ENCODE measurements at places on chromosomes 1 and 21.

GRCh38 chr1:89682611-89683010, 49.7 kb downstream of the LRRC8C start:
- DNase-seq: no peak

GRCh38 chr1:29736582-29737188, 500.4 kb downstream of the PTPRU start:
- no peak for DNase-seq

GRCh38 chr1:60510162-60510561, 436.6 kb upstream of the C1orf87 start:
- DNase-seq: no peak

GRCh38 chr21:25573409-25574206, 33.7 kb downstream of the MRPL39 start:
- peak; percentile 29 for DNase-seq

DNA sequence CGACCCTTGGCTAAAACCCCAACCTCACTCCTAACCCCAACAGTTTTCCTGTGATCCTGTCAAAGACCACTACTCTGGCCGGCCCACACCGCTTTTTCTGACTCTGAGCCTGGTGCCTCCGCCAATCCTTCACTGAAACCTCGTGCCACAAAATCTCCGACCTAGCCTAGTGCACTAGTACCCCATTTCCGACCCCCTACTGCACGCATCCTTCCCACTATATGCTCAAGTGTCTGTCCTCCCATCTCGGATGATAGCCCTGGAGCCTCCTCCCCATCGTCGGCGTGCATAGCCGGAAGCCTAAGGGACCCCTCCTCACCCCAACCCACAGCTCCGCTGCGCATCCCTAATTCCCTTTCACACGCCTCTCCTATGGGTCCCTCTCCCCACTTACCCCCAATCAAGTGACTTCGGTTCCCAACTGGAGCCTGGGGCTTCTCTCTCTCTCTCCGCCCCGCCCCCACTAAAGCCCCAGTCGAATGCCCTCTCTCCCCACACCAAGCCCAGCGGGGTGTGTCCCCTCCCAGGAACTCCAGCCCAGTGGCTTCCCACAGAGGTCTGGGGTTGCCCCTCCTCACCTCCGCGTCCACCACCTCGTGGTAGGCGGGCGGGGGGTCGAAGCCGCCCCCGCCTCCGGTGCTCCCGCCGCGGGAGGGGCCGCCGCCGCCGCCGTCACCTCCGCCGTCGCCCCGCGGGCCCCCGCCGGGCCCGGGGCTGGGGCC, 791 bp downstream of the USP24 start:
- DNase-seq: no peak

DNA sequence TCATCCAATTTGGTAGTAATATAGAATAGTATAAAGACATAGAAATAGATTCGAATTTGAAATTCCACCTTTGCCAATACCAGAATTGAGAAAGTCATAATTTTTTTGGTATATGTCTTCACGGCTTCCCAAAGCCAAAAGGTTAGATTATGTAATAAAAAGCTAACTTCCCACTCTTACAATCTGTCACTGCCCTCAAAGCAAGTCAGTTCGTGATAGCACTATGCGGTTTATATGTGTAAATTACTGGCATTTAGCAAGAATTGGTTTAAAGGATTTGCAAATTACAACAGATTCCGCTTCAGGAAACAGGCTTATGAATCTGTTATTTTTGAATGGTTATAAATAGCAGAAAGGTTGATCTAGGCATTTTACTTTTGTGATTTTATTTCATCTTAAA, 679.4 kb upstream of the ADGRL2 start:
- DNase-seq: no peak

- no peak for DNase-seq
Measured at GRCh38 chr1:43357251-43357650, 1.5 kb upstream of the CDC20 start.

GRCh38 chr1:6652986-6653385, 28.3 kb downstream of the THAP3 start:
- no peak for DNase-seq

GRCh38 chr1:198397208-198397808, 143.2 kb downstream of the ATP6V1G3 start:
- DNase-seq: no peak

GRCh38 chr1:234662148-234662547, 52.2 kb upstream of the IRF2BP2 start:
- no peak for DNase-seq

DNA sequence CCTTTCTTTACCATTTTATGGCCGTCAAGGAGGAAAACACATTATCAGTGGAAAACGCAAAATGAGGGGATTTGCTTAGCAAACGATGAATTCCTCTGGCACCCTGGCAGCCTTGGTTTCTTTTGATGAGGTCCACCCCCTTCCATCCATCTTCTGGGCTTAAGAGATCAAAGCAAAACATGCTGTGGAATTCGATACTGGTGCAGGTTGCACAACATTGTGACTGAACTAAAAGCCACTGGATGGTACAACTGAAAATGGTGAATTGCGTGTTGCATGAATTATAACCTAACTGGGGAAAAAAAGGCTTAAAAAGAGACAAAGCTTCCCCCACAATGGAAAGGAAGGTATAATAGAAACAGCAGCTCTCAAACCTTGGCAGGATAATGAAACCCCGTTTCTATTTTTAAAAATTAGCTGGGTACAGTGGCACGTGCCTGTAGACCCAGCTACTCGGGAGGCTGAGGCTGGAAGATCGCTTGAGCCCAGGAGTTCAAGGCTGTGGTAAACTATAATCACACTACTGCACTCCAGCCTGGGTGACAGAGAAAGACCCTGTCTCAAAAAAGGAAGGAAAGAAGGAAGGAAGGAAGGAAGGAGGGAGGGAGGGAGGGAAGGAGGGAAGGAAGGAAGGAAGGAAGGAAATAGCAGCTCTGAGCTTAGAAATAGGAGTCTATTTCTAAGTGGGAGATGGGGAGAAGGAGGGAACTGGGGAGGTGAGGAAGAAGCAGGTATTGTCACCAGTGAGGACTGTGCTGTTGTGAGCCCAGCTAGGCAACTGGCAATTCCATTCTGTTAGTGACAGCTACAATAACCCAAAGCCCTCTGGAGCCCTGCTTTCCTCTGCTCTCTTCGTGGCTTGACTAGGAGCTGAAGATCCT, 29.0 kb upstream of the LGALS8 start:
- DNase-seq: no peak

- no peak for DNase-seq
Measured at GRCh38 chr1:202291961-202292712, 49.6 kb downstream of the UBE2T start.

DNA sequence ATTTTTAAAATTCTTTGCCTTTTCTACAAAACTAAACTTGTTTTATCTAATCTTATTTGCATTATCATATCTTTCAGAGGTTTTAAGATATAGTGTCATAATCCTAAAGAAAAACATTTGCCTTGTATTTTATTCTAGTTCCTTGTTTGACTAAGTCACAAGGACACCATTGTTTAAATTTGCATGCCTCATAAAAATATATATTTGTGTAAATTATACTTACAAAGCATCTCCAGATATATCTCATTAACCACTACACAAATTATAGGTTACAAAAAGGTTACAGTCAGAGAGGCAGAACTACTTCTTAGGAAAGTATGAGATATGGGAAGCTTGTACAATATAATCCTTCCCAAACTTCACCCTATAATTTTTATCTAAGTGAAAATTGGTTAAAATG, 4.2 kb upstream of the RGS13 start:
- no peak for DNase-seq

- DNase-seq: no peak
Measured at GRCh38 chr1:76059451-76059850, 15.1 kb upstream of the ST6GALNAC3 start.

DNA sequence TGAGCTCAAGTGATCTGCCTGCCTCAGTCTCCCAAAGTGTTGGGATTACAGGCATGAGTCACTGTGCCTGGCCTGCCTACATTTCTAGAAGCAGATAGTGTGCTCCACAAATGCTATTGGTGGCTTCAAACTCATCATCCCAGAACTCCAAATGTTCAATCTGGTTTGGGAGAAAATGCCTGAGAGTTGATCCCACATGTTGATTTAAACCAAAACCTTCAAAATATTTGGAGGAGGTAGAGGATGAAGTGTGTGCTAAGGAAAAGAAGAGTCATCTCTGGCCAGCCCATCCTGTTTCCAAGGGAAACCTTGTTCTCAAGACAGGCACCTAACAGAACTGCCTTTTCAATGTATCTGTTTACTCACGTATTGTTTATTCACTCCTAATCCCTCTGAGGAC, 55.4 kb upstream of the GRHL3 start:
- no peak for DNase-seq

DNA sequence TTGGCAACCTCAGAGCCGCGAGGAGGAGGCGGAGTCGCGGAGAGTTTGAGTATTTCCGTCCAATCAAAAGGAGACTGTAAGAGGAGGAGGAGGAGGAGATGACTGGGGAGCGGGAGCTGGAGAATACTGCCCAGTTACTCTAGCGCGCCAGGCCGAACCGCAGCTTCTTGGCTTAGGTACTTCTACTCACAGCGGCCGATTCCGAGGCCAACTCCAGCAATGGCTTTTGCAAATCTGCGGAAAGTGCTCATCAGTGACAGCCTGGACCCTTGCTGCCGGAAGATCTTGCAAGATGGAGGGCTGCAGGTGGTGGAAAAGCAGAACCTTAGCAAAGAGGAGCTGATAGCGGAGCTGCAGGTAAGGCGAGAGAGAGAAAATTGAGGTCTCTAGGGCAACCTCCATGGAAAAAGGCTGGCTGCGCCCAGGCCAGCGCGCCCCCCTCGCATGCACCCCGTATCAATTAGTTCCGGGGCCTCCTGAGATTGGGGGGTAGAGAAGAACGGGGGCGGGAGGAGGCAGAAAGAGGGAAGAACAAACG, at the start of gene PHGDH:
PHGDH (plus strand) TSS at position 131 of the 538 bp plus-strand sequence; CDS start at position 220, 89 bp downstream.
- no peak for DNase-seq

DNA sequence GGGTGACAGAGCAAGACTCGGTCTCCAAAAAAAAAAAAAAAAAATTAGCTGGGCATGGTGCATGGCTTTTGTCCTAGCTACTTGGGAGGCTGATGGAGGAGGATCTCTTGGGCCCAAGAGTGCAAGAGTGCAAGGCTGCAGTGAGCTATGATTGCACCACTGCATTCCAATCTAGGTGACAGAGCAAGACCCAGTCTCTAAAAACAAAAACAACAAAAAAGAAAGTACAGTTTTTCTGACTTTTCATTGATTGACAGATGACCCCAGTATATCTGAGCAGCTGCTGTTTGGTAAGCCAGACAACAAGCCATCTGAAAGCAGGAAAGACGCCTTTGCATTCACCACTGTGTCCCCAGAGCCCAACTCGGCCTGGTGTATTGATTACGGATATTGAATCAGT, 10.9 kb upstream of the DPT start:
- DNase-seq: no peak

DNA sequence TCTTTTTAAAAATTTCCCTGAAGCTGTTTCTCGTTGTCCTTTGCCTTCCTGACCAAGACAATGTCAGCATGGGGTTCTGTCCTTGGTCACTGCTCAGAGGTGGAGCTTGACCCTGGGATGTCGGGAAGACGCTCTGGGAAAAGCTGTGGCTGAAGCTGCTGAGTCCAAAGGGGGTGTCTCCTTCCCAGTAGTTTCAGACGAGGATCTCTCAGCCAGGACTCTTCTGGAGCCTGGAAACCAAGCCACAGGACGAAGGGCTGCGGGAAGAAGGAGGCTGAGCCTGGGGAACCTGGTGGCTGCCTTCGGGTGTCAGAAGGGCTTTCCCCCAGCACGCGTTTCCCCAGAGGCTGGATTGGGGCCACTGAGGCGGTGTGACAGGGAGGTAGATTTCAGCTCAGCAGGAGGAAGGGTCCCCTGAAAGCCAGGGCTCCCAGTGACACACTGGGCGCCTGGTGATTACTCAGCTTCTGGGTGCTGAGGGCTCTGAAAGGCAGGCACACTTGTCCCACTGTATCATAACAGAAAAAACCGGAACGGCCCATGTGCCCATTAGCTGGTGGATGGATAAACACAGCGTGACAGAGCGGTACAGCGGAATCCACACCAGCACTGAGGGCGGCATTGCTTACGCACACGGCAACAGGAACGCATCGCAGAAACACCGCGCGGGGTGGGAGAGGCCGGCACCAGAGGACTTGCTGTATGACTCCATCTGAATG, 5.0 kb upstream of the KRTAP12-1 start:
- no peak for DNase-seq

DNA sequence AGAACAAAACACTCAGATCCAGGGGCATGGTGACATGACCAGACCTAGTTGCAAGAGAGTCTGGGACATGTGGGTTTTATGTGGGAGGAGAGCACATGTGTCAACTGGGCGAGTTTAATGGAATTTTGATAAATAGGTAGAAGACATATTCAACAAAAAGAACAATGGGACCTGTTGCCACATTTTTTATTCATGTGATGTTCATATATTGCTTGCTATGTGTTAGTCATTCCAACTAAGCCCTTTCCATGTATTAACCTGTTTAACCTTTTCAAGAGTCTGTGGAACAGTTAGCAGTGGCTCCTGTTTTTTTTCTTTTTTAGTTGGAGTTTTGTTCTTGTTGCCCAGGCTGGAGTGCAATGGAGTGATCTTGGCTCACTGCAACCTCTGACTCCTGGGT, 30.1 kb upstream of the CSF3R start:
- no peak for DNase-seq

- no peak for DNase-seq
Measured at GRCh38 chr1:105544475-105544874, 1512.0 kb upstream of the PRMT6 start.

DNA sequence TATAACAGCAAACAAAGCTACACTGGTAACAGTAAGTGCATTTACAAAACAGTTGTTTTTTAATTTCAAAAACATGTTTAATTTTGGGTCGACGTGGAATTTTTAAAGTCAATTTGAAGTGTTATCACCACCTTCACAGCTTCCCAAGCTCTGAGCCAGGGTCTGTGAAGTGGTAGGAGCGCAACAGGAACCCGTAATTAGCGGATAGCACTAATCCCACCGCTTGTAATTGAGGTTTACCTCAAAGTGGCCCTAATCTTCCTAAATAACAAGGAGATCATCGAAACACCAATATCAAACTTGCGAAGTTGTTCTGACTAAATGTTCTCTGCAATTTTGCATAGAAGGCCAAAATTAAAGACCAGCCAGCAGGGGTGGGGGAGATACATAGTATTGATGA, 18.8 kb downstream of the LBR start:
- no peak for DNase-seq

DNA sequence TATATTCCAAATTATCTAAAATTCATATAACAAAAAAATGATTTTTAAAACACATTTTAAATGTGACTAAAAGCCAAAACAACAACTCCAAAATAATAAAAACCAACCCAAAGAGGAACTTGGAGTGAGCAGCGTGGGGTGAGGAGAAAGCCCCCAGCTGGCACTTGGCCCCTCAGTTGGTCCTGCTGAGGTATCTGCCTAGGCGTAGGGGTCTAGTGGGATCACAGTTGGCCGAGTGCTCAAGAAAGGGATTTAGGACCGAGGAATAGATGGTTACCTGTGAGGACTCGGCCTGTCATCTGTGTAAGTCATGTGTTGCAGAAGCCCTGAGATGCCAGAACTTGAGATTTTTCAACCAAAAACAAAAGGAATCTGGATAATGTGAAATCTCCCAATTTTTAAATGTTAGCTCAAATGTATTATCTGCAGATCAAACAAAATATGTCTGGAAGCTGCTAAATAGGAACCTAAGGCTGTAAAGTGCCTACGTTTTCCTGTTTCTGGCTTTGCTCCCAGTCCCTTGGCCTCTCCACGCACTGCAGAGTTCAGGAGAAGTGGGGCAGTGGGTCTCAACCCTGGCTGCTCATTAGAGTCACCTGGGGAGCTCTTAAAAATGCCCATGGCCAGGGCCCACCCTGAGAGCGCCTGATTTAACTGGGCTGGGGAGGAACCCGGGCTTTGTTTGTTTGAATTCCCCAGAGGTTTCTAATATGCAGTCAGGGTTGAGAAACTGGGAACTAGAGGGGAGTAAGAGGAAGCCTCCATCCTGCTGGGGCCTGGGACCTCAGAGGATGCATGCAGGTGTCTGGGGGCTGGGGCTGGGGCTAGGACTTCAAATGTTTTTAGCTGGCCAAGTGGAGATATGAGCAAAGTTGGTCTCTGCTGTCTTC, 38.5 kb upstream of the LDLRAP1 start:
- no peak for DNase-seq
